Activated T-cell treated with anti-CD3 and anti-CD28 coated beads, Interleukin-2, amount 50 U/mL, for 72 hours (primary cell): ENCODE measurements at places on chromosomes 3 and 15. TPM values are rescaled to one million over a fixed set of nuclear protein-coding genes. Genes with fewer than 3 reads are reported as not detected.

Gene PSMA4
- 216 TPM for total RNA-seq

Gene TMEM212
- not detected for total RNA-seq

Gene CLDN18
- not detected for total RNA-seq

Gene DISP2
- 0.19 TPM for total RNA-seq

Gene ZPLD1
- 0.32 TPM for total RNA-seq

DNA sequence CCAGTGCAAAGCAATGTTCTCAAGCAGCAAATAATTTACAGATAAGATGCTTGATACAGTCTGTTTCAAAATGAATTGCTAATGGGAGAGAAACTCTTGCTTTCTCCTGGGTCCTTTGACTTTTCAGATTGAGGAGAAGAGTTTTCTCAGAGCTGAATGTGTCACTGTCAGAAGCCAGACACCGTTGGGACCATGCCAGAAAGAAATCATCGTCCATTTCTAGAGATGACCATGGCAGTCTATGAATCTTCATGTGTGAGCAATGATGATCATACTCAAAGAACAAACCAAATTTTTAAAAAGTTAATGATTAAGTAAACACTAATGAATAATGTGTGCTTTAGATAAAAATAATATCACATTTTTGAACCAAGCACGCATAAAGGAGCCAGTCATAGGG, 77.6 kb downstream of the ZNF385D start:
- no peak overlapping the region for H3K27ac ChIP-seq
- no peaks in the 10 kb centered on the region for H3K4me1 ChIP-seq
- no peak for DNase-seq
- H3K36me3 ChIP-seq = no peaks in the 10 kb centered on the region

DNA sequence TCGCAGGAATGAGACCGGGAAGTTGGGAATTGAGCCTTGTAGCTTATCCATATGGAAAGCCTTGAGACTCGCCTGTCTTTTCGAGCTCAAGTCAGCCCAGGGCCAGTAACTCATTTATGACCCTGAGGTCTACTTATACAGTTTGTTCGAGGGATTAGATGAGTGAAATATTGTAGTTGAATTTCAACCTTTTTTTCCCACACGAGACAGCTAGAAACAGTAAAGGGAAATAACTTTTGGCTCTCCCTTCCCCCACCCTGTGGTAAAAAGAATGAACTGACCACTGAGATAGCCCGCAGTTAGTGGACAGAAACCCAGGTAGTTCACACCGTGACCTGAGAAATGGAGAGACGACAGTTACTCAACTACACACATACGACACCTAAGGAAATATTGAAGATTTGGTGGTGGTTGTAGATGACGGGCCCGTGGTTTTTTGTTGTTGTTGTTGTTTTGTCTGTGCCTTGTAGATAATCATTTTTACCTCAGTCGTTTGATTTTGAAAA, 841 bp downstream of the EIF3J start:
- peak overlapping the region; percentile 93 for H3K27ac ChIP-seq
- DNase-seq = peak; percentile 16
- H3K36me3 ChIP-seq = peaks cover 6% of the 10 kb centered on the region
- no peaks in the 10 kb centered on the region for H3K27me3 ChIP-seq
- H3K4me3 ChIP-seq = peak overlapping the region; percentile 95

GRCh38 chr3:168612671-168613070, 516.9 kb upstream of the GOLIM4 start:
- no peaks in the 10 kb centered on the region for H3K4me1 ChIP-seq
- no peak overlapping the region for H3K4me3 ChIP-seq
- DNase-seq = no peak
- no peak overlapping the region for H3K27ac ChIP-seq

GRCh38 chr3:143674100-143674968, 173.9 kb downstream of the SLC9A9 start:
- H3K27ac ChIP-seq = peak overlapping the region; percentile 78
- peak; percentile 83 for DNase-seq
- peaks cover 14% of the 10 kb centered on the region for H3K4me1 ChIP-seq

GRCh38 chr15:35460616-35461015, 85.3 kb downstream of the DPH6 start:
- DNase-seq = no peak
- no peak overlapping the region for H3K4me3 ChIP-seq
- no peaks in the 10 kb centered on the region for H3K36me3 ChIP-seq
- no peaks in the 10 kb centered on the region for H3K27me3 ChIP-seq

DNA sequence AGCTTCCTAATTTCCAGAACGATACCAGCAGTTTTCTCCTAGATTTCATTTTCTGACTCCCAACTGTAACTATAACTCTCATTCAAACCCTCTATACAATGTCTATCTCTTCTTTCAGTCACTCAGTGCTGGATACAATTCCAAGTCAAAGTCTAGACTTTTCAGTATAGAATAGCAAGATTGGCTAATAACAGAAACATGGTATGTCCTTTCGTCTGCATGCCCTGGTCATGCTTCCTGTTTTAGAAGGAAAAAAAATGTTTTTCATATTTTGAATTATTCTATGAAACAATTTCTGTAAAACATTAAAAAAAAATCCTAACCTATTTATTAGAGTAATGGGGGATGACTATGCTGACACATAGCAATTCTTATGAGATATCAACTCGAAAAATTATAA, 180.0 kb downstream of the KCNAB1 start:
- H3K27ac ChIP-seq = no peak overlapping the region
- H3K36me3 ChIP-seq = no peaks in the 10 kb centered on the region
- no peak overlapping the region for H3K4me3 ChIP-seq
- H3K4me1 ChIP-seq = no peaks in the 10 kb centered on the region
- no peak for DNase-seq

DNA sequence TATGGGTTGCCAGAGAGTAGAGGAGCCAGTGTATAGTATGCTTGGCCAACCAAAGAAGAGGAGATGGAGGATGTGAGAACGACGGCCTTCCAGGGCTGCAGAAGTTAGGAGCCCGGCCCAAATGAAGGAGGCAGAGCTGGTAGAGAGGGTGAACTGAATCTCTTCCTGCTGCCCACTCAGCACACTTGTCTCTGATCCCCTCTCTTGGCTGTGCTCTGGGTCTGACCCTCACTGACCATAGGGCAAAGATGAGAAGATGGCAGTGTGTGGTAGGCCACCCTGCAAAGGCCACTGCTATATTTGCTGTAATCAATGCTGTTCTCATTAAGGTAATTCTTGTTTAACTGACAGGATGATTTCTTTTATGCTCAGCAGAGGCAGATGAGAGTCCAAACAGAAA, 256.0 kb downstream of the OCA2 start:
- H3K36me3 ChIP-seq = no peaks in the 10 kb centered on the region
- DNase-seq = no peak
- no peaks in the 10 kb centered on the region for H3K27me3 ChIP-seq
- no peak overlapping the region for H3K4me3 ChIP-seq
